PC-3 (cell line): ENCODE measurements at places on chromosomes 1 and 21. TPM values are rescaled to one million over a fixed set of nuclear protein-coding genes. Genes with fewer than 3 reads are reported as not detected.

- no peak overlapping the region for H3K4me3 ChIP-seq
- no peaks in the 10 kb centered on the region for H3K27me3 ChIP-seq
- H3K27ac ChIP-seq, result no peak overlapping the region
Measured at GRCh38 chr1:198543670-198544260, 3.3 kb upstream of the ATP6V1G3 start.

DNA sequence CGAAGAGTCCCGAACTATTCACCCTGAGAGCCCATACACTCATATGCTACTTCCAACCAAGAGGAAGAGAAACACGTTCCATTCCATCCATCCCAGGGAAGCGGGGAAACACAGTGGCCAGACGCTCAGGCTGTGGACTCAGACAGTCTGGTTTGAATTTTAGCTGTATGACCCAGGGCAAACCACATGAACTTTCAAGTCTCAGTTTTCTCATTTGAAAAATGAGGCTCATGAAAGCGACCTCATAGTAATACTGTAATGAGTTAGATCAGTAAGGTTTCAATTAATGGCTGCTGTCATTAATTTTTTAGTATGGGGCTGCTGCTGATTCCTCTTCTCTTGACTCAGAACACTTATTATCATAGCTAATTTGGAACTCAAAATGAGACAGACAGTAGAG, 1.5 kb downstream of the FCRL4 start:
- H3K27ac ChIP-seq, result no peak overlapping the region
- H3K36me3 ChIP-seq, result no peaks in the 10 kb centered on the region
- no peak for DNase-seq
- no peaks in the 10 kb centered on the region for H3K4me1 ChIP-seq
- peaks cover 18% of the 10 kb centered on the region for H3K27me3 ChIP-seq

DNA sequence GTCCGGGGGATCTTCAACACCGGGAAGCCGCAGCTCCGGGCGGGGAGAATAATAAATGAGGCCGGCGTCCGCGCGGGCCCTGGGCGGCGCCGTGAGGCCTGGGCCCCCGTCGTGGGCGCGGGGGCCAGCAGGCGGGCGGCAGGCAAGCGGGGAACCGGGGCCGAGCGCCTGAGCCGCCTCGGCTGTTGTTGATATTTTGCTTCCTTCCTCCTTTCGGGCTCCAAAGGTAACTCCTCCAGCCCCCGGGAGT, at the start of gene MEF2D:
TSS of gene MEF2D (minus strand) at position 233 of the 250 bp plus-strand sequence. CDS start 17,483 bp downstream, outside the sequence.
- H3K4me3 ChIP-seq, result peak within 1 kb of the TSS; percentile 95
- H3K4me1 ChIP-seq, result peaks cover 69% of the 10 kb centered on the region
- H3K27ac ChIP-seq, result peak within 1 kb of the TSS; percentile 96

DNA sequence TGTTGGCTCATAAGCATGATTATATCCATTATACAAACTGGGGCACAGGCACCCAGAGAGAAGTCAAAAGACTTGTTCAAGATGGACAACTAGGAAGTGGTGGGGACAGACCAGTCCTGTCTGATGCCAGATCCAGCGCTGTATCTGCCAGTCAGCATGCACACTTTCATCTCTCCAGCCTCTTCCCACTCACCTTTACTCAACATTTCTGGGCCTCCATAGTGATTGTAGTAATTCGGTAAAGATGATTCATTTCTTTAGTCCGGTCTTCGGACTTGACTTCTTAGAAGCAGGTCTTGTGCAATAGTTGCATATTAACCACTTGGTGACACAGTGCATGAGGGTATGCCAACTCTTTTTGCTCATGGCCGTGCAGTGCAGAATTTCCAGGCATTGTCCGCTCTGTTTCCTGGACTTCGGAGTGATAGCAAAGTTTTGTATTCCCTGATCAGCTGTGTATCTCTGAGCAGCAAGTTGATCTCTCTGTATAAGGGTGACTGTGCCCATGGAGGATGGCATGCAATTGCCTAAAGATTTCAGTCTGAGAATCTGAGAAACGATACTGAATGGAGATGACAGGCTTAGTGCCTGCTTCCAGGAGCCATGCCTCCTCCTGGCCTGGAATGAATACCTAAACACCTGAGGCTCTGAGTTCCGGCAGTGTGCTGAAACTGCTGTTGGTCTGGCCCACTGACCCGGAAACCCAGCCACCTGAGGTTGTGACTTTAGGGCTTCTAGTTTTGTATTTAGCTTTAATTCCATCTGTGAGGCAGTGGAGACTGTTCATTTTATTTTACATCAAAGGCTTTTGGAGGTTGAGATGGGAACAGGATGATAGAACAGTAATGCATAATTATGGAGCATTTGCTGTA, 39.0 kb downstream of the GALNT2 start:
- peak overlapping the region; percentile 95 for H3K27ac ChIP-seq
- peak; percentile 99 for DNase-seq
- peaks cover 70% of the 10 kb centered on the region for H3K4me1 ChIP-seq
- 0 out of 2 replicates have a peak, but pooled peaks cover 5% of the 10 kb centered on the region for H3K36me3 ChIP-seq
- no peaks in the 10 kb centered on the region for H3K27me3 ChIP-seq
- peak overlapping the region; percentile 57 for H3K4me3 ChIP-seq

DNA sequence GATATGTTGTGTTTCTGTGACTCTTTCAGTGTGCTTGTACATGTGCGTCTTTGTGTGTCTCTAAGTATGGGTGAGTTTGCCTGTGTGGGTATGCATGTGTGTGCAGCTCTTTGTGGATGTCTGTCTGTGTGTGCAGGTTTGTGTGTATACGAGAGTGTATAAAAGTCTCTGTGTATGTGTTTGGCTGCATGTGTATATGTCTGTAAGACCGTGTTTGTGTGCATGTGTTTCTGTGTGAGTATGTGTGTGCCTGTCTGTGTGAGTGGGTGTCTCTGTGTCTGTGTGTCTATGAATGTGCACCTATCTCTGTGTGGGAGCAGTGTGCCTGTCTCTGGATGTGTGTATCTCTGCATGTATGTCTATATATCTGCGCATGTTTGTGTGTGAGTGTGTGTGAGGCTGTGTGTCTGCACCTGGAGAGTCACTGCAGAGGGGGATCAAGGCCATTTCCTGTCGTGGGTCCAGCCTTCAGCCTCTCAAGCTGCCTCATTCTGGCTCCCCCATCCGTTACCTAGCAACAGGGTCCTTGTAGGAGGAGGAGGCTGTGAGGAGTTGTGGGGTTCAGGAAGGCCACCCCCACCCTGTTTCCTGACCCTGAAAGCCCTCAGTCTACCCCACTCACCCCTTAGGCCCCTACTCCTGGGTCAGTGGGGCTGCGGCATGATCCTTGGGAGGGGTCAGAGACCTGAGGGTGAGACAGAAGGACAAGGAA, 10.4 kb downstream of the FGR start:
- no peaks in the 10 kb centered on the region; the same call in 1 of the 2 replicates for H3K4me1 ChIP-seq
- no peak for DNase-seq
- H3K27ac ChIP-seq, result no peak overlapping the region
- no peak overlapping the region for H3K4me3 ChIP-seq
- no peaks in the 10 kb centered on the region for H3K27me3 ChIP-seq
- H3K36me3 ChIP-seq, result no peaks in the 10 kb centered on the region

- H3K27ac ChIP-seq, result no peak overlapping the region
- no peaks in the 10 kb centered on the region for H3K36me3 ChIP-seq
- no peaks in the 10 kb centered on the region for H3K27me3 ChIP-seq
- H3K4me1 ChIP-seq, result peaks cover 32% of the 10 kb centered on the region
- DNase-seq, result no peak
- no peak overlapping the region for H3K4me3 ChIP-seq
Measured at GRCh38 chr1:198491028-198491427, 49.5 kb downstream of the ATP6V1G3 start.

DNA sequence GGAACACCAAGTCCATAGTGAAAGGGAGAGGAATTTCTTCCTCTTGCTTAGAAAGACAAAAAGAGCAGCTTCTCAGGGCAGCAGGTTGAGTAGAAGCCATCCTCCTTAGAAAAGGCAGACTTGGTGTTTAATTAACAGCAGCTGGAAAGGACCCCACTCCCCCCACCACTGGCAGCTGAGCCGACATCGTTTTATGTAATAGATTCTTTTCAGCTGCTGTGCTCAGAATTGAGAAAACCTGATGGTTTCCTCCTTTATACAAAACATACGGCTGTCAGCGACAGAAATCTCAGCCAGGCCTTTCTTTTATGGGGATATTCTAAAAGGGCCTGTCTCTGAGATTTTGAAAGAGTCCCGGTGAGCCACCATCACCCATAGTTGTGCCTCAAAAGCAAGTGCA, 49.9 kb downstream of the MAN1C1 start:
- no peak overlapping the region for H3K4me3 ChIP-seq
- no peak for DNase-seq
- peaks cover 6% of the 10 kb centered on the region for H3K4me1 ChIP-seq
- no peak overlapping the region for H3K27ac ChIP-seq

Gene DNAJC16
- 9.2 and 11.7 TPM in 2 replicates for total RNA-seq

Gene TTLL7
- total RNA-seq, result 3.8 and 6.8 TPM in 2 replicates

Gene PBXIP1
- total RNA-seq, result 35.4 and 43.1 TPM in 2 replicates
